ENCODE measurements at places on chromosomes 6 and 20.

- no peak for DNase-seq
Measured at GRCh38 chr6:151191527-151191926, 48.2 kb upstream of the AKAP12 start.

GRCh38 chr20:63585616-63586565, 11.9 kb upstream of the HELZ2 start:
- DNase-seq, result no peak

GRCh38 chr20:6595704-6596103, 171.8 kb upstream of the BMP2 start:
- no peak for DNase-seq

GRCh38 chr6:169162249-169162648, 91.4 kb downstream of the THBS2 start:
- DNase-seq, result no peak

DNA sequence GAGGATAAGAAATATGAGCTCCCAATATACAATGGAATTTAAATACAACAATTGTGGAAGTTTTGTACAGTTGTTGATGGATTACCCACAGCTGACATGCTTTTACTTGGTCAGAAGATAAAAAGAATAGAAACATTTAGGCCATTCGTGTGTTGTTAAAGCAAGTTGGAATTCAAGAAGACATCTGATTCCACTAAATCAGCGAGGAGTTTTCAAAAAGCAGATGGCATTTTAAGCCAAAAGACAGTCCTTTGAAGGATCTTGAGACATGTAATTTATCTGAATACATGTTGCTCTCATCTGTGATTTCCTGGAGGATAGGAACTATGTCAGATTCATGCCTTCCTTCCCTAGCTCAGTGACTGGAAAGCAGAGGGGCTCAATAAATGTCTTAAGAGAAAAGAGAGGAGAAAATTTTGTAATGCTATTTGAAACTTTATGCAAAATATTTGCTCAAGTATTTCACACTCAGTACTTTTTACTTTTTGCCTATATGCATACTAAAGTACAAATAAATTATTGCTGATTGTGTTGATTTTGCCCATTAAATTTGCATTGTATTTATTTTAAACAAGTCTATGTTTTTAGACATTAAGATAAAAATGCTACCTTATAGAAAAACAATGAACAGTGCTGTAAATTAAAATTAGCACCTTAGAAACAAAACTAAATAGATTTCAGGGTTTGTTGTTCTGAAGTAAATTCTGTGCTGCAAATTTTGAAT, 733.8 kb upstream of the FLRT3 start:
- DNase-seq, result no peak

Data from stimulated activated CD4-positive, alpha-beta T cell treated with anti-CD3 and anti-CD28 coated beads, Interleukin-12 subunit alpha, Interleukin-12 subunit beta, amount 100 ng/mL, for 48 hours (primary cell).